Anterior cingulate cortex (tissue), 58 donors: ENCODE measurements at places on chromosomes 2 and 18.

DNA sequence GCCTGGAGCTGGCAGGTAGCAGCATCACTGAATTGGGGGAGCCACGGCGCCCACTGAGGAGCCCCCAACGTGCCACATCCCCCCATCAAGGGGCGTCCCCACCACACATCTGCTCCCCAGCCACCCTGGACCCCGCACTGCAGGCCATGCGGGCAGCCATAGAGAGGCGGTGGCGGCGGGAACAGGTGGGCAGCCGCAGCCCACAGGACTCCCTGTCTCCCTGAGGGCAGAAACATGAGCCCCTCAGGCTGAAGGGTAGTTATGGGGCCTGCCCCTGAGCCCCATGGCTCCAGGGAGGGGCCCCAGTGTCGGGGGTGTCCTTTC, 26.6 kb downstream of the CROCC2 start:
- no peak for DNase-seq

DNA sequence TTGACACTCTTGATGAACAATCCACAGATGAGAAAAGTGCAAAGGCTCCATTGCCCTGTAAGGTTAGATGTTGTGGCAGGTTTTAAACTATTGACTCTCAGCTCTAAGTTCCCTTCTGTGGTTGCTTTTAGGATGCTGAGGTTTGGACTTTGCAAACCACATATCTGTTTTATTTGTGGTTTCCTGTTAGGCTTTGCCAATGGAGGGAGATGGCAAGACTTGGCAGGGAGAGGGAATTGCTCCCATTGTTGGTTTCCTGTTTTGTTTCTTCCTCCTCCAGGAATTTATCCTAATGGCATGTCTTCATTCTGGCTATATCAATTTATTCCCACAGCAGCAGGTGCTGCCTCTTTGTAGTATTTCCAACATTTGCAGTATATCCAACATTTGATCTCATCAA, 772.3 kb downstream of the LRRTM4 start:
- DNase-seq: no peak

DNA sequence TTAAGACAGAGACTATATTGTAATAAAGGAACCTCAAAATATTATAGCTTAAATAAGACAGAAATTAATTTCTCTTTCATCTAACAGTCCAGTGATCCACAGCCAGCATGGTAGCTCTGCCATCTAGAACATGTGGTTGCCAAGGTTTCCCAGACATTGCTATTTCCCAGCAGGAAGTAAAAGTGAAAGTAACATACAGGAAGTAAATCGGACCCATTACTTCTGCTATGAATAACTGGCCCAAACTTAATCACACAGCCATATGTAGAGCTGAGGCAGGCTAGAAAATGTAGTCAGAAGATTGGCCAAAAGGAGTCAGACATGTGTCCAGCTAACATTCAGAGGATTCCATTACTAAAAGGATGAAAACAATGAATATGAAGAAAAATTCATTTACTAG, 71.0 kb downstream of the NOL4 start:
- no peak for DNase-seq

- no peak for DNase-seq
Observed at GRCh38 chr2:148557844-148558436, 86.6 kb upstream of the EPC2 start.

GRCh38 chr18:2901423-2901985, 54.7 kb downstream of the EMILIN2 start:
- no peak for DNase-seq

- no peak for DNase-seq
Observed at GRCh38 chr2:44952143-44952805, 10.8 kb downstream of the SIX3 start.

- peak; percentile 10 for DNase-seq
Observed at GRCh38 chr18:59881728-59882656, 17.8 kb upstream of the PMAIP1 start.

- DNase-seq: no peak
Observed at GRCh38 chr2:120224735-120225548, 1.7 kb upstream of the TMEM185B start.

- no peak for DNase-seq
Observed at GRCh38 chr2:42319265-42319664, 41.8 kb downstream of the COX7A2L start.

- no peak for DNase-seq
Observed at GRCh38 chr2:220365023-220365422, 737.6 kb downstream of the SLC4A3 start.

DNA sequence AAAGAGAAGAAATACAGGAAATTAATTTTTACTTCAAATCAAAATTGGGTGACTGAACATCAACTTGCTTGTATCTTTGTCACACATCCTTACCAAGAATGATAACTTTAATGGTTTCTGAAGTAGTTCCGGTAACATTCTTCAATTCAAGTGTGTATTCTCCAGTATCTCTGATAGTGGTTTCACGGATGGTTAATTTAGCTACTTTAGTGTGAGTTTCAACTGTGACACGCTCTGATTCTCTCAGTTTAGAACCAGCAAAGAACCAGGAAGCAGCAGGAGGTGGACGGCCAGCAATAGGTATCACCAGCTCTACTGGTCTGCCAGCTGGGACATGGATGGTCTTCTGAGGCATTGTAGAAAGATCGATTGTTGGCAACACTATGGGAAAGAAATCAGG, 62.3 kb downstream of the PLEKHA3 start:
- DNase-seq: no peak

DNA sequence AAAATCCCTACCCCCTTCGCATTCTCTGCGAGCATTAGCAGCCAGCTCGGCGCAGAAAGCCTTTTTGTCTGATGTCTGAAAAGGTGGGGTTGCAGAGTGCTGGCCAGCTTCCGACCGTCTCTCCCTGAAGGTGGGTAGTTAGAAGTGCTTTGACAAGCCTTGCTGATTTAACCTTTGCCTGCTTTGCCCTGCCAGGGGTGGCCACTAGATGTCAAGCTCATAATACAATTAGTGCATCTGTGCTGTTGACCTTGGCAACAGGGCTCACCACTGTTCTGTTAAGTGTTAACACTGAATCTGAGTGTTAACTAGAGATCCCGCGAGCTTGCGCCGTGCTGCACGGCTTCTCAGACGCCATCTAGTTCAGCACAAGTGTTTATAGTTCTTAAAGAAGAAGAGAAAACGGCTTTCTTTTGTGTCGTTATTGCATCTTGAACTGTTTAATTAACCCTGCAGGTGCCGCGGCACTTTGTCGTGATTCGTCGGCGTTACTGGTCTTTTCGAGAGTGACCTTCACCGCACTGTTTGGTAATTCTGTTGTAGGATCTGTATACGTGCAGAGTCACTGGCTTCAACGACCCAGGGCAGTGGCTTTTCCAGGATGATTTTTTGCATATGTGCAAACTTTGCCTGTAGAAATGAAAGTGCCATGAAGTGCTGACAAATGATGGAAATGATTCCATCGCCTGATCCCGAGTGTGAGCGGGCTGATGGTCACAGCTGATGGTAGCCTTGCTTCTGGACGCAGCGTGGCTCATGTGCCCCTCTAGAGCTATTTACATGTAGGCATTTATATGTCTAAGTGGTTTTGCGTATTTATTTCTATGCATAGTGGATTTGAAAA, 5.5 kb downstream of the SALL3 start:
- no peak for DNase-seq

- DNase-seq: no peak
Observed at GRCh38 chr2:95345081-95345562, 48.0 kb downstream of the KCNIP3 start.

DNA sequence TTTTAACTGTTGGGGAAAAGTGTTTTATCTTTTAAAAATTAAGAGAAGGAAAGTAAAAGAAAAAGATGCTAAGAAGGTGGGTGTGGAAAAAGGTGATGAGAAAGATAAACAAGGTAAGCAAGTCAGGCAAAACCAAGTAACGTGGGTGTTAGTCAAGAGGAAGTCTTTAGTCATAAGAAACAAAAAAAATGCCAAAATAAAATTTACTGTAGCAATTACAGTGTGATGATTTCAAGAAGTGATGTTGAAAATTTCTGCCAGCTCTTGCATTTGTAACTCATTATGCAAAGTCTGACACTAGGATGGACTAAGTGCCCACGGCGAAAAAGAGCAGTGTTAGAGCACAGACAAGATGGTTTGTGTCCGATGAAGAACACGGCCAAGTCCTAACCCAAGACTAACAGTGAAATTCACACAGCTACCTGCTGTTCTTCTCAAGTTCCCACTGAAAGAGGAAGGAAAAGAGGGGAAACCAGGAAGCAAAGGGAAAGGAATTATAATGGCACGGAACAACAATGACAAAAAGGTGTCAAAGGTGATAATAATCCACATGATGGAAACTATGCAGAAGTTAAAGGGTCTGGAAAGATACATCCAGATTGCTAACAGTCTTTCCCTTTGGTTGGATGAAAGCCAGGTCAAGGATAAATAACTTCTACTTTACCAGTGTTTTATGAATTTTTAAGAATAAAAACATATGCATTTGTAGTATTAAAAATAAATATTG, 34.1 kb downstream of the NOL10 start:
- DNase-seq: no peak

- no peak for DNase-seq
Observed at GRCh38 chr2:162230761-162231160, 12.5 kb downstream of the FAP start.

DNA sequence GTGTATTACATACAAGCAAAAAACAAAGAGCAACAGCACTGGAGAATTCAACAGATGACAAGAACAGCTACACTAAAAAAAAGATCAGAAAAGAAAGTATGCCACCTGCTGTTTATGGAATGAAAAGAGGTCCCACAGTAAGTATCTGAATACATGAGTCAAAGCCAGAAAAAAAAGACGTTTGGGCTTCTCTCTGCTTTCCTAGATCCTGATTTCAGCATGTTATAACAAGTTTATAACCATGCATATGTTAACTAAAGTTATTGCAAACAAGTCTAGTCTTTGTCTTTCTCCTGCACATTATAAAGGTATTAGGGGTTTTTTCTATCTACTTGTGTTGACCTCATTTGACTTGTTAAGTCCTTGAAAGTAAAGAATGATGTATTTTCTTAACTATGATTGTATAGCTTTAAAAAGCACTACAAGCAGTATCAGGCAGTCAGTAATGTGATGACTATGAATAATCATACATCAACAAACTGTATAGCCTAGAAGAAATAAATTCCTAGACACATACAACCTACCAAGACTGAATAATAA, 108.5 kb upstream of the COL5A2 start:
- no peak for DNase-seq

- no peak for DNase-seq
Observed at GRCh38 chr2:175887776-175888175, 114.3 kb downstream of the LNPK start.

DNA sequence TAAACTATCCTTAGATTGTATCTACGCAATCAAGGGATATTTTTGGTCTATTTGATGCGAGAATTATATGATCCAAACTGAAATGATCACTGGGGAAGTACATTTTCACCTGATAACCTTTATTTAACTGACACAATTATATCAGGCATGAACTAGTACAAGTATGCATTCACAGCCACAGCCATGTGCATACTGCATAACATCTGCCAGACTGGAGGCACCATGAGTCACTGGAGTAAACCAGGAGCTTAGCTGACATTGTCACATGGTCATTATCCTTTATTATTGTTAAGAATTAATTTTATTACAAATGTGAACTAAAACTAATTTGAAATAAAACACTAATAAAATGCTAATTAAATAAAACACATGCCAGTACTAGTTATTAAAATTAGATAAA, 1127.1 kb downstream of the DPP10 start:
- DNase-seq: no peak

- DNase-seq: no peak
Observed at GRCh38 chr2:168029071-168029470, 218.3 kb downstream of the STK39 start.
